ENCODE measurements at places on chromosomes 2 and 18.

DNA sequence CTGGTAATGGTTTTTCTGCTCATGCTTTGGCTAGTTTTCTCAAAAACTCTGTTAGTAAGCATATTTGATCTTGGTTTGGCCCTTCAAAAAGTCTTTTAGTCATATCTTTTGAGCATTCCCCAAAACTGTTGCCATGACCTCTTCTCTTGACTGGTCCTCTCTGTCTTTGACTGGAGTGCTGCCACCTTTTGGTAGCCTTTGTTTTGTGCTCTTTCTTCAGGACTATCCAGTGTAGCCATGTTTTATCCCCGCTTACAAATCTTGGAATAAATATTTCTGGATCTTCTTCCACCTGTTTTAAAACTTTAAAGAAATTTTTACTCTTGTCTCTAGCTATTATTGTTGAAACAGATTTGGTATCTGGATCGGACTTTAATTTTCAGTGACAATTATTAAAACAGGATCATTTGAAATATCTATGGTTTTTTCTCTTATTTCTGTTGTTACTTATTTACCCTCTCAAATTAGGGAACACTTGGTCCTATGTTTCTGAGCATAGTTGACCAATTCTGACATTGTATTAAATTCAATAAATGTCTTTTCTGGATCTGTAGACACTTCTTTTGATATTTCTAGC is 965 bp upstream of the ELOA2 start:
- DNase-seq, result no peak

GRCh38 chr2:197869501-197870111 is 65.2 kb downstream of the PLCL1 start:
- no peak for DNase-seq

GRCh38 chr2:209960676-209961630 is 41.5 kb upstream of the RPE start:
- DNase-seq, result peak; percentile 2

DNA sequence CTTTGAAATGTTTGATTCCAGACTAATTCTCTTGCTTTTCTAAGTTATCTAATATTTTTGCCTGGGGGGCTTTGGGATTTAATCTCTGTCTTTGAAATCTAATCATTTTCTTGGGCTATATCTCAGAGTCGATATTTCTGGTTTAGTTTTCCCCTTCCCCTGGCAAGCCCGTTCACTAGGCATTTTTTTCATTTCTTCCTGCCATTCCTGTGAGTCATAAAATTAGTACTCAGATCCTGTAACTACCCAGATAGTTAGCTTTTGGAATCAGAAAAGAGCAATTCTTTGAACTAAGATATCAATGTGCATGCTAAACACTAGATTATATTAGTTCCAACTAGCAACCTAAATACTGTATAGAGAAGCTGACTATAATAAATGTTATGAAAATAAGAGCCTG is 29.4 kb upstream of the RNF149 start:
- DNase-seq, result no peak

DNA sequence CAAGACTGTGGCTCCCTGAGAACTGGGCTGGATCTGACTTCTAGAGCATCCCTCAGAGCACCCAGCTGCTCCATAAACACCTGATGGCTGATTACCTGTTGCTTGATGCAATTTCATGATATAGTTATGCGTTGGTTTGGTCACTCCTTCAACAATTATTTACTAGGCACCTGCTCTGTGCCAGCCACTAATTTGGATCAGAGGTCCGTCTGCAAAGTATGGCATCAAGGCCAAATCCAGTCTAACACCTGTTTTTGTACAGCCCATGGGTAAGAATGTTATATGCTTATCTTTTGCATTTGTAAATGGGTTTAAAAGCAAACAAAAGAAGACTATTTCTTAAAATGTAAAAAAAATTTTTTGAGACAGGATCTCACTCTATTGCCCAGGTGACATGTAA is 348.2 kb downstream of the ALK start:
- no peak for DNase-seq

DNA sequence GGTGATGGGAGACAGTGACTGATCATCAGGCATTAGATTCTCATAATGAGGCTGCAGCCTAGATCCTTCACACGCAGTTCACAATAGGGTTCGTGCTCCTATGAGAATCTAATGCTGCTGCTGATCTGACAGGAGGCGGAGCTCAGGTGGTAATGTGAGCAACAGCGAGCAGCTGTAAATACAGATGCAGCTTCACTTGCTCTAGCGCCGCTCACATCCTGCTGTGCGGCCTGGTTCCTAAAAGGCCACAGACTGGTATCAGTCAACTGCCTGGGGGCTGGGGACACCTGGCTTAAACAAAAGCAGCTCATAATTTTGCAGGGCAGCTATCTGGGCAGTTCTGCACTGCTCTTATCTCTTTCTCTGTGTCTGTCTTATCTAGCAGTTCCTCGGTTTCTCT is 20.4 kb upstream of the CD226 start:
- DNase-seq, result no peak

DNA sequence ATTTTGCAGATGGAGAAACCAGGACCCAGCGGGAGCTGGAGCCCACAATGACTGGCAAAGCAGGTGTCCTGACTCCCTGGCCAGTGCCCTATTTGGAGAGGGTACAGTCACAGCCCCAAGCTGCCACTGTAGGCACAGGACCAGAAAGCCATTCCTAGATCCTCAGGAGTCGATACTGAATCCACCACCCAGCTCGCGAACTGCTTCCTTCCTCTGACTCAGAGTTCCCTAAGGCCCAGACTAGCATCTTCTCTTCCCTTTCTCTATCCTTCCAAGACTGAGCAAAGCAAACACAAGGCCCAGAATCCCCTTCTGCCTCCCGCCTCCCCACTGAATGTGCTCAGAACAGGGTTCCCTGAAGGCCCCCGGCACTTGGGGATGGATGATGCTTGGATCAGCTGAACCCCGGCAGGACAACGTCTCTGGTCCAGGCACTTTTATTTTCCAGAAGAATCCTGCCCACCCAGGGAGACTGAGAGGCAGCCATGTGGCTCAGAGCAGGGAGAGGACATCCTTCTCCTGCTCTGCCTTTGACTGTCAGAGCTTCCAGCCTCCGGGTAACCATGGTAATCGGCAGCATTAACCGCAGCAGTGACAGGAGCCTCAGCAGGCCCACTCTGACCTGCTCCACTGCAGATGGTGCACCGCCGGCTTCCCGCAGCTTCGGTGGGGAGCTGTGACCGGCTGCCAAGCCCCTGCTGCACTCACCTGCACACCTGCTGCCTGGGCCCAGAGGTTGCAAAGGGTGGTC is 34.8 kb upstream of the KLHL29 start:
- DNase-seq, result no peak

DNA sequence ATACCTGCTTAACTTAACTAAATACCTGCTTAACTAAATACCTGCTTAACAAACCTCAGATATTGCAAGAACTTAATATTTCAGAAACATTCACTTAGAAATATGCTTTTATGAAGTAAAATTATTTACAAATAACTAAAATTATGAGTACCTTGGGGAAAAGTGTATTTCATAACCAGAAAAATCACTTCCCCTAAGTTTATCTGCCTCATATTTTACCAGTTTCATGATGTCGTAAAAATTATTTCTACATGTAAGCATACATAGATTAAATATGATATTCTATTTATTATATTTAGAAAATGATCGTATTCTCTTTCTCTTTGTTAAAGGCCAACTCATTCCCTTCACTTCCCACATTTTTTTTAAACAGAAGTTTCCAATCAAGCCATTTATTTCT is 41.5 kb upstream of the DSC1 start:
- no peak for DNase-seq

- DNase-seq, result no peak
Measured at GRCh38 chr2:5915881-5916310, 223.7 kb downstream of the SOX11 start.

DNA sequence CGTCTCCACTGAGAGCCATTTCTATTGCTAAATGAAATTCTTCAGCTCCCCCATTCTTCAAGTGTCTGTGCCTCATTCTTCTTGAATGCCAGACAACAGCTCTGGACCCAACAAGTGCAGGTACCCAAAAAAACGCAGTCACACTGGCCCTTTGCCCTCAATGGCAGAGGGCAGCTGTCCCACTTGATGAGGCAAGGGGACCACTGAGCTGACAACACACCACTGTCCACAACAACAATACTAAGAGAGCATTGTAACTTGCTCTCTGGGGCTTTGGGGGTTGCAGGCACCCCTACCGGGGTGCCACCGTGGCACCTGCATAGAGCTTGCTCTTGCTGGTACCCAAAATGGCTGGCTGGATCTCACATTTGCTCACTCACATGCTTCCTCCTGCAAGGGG is 827.0 kb upstream of the DDX18 start:
- no peak for DNase-seq

DNA sequence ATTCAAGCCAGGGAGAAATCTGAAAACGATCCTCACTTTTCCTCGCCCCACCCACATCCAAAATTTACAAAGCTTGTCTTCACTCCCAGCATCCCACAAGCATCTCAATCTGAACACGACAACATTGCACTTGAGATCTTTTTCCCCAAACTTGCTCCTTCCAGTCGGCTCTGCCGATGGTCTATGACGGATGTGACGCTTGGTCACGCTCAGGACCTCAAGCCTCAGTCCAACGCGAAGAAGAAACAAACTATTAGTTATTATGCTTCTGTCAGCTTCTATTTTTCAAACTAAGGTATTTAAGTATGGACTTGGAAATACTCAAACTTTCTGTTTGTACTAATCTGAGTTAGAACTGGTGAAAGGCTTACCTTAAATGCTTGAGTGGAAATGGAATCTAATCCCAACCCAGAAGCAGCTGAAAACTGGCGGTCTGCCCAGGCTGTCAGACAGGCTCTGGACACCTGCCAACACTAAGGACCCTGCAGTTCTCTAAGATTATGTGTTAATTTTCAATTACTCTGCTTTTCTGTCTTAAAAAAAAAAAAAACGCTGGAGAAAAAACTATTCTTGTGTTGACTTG is 132.1 kb upstream of the DNMT3A start:
- no peak for DNase-seq

DNA sequence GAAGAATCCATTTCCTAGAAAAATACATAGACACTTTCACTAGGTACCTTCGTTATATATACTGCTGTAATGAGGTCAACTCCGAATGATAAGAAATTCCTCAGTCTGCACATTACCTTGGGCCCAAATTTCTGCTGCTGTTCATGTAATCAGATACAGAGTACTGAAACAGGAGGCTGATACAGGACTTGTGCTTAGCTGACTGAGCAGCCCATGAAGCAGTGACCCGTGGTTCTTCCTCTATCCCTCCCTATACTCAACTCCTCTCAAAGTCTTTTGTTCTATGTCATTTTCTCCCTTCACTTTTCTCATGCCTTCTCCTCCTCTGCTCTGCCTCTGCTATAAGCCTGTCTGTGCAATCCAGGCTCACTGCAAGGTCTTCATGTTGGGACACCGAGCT is 57.5 kb upstream of the ST8SIA5 start:
- no peak for DNase-seq

DNA sequence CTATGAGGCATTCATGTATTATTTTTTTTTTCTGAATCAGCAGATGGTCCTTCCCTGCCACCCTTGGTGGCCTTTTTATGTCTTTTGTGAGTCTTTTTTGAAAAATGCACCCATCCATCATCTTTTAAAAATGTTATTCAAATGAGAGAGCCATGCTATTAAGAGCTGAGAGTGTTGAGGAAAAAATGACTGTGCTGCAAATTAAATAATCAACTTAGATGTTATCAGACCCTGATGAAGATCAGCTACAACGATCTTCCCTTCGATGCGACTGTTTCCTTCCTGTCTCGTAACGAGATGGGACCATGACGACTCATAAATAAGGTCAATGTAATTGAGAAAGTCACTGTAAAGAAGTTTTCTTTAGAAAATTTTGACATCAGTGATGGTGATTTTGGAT is 44.4 kb downstream of the TRIB2 start:
- no peak for DNase-seq

GRCh38 chr2:46747297-46747818 is 168.2 kb downstream of the MCFD2 start:
- DNase-seq, result no peak

Measured in activated CD8-positive, alpha-beta memory T cell treated with anti-CD3 and anti-CD28 coated beads for 1 hour (primary cell).